ENCODE measurements at places on chromosomes 4 and X.

DNA sequence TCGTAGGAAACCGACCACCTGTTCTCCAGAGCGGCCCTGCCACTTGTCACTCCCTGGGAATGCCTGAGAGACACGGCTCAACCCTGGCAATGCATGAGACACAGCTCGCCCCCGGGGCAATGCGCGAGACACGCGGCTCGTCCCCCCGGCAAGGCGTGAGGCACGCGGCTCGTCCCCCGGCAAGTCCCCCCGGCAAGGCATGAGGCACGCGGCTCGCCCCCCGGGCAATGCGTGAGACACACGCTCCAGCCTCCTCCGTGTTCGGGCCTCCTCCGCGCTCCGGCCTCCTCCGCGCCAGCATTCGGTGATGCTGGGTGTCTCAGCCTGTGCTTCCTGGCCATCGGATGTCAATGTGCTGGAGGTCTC, 27.5 kb upstream of the CPLX1 start:
- DNase-seq = no peak

GRCh38 chr4:26084414-26084813, 170.4 kb downstream of the SMIM20 start:
- no peak for DNase-seq

- DNase-seq = no peak
These were observed 24.3 kb downstream of the ADD1 start for GRCh38 chr4:2867758-2868491.

GRCh38 chr4:120769227-120769626, 153.3 kb downstream of the PRDM5 start:
- no peak for DNase-seq

- no peak for DNase-seq
These were observed 101.2 kb downstream of the ZNF674 start for GRCh38 chrX:46444011-46444410.

- DNase-seq = peak; percentile 31
These were observed 64.0 kb upstream of the FGF13 start for GRCh38 chrX:138775517-138775916.

GRCh38 chr4:128715616-128716015, 93.9 kb upstream of the JADE1 start:
- no peak for DNase-seq

- no peak for DNase-seq
These were observed 69.0 kb upstream of the ATOH1 start for GRCh38 chr4:93759506-93759905.

DNA sequence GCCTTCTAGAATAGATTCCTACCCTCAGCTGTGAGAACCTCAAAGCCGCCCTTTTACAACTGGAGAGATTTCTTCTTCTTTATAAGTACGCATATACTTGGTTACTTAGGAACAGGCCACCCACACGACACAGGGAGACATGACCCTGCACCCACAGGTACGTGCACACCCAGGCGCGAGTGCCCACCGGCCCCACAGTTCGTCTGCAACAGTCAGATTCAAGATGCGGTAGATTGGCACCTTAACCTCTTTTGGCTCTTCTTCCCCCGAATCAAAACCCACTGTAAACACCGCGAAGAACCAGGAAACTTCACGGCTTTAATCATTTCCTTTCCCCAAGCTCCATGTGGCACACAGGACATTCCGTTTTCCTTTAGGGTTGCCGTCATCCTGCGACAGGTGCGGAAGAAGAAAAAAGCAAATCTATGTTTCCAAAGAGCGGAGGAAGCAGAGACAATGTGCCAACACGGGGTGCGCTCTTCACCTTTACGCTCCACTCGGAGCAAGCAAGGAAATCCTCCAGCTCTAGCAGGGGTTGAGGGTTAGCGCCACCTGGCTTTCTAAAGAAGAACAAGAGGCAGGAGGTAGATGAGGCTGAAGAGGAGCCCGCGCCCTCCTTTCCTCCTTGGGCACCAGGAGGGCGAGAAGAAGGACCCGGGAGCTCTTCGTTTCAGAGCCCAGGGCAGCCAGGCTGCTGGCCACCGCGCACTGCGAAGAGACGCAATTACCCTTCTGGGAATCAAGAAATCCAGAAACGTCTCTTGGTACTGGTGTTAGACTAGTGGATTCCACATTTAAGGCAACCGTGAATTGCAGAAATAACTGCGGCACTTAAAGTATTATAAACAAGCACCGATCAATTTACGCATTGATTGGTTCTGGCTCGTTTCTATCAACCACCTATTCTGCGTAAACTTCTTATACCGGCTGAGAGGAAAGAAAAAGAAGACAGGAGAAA, 35.7 kb downstream of the HAND2 start:
- DNase-seq = peak; percentile 84

DNA sequence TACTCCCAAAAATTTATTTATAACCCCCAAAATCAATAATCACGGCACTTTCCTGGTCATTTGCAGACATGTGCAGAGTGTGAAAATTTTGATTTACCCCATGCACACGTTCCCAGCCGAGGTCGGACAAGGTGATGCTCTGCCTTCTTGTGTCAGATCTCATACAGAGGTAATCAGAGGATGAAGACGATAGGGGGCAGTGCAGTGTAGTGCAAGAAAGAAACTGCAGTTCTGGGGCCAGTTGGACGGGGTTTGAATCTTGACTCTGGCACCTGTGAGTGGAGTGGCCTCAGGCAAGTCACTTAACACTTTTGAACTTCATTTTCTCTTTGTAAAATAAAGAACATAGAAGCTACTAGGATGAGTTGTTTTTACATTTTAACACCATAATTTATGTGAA, 88.4 kb downstream of the FRMPD3 start:
- DNase-seq = no peak

DNA sequence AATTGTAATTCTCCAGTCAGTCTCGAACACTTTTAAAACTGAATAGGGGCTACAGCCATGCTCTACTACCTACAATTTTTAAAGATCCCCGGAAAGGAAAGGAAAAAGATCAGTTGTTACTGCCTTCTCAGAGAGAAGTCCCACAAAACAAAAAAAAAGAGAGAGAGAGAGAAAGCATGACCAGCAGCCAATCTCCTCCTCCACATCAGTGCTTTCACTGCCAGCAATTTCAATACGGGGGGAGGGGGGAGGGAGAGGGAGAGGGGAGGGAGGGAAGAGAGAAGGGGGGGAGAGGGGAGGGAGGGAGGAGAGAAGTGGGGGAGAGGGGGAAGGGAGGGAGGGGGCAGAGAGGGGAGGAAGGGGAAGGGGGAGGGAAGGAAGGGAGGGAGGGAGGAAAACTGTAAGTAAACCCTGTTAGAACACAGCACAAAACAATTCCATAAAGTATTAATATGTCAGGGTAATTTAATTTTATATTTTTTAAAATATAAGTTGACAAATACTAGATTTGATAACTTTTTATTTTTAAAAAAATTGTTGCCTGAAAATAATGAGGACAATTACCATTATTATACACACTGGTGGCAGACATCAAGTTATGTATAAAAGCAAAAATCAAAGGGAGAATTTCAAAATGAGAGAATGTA, 108.0 kb downstream of the LRBA start:
- DNase-seq = no peak

GRCh38 chrX:38236901-38237615, 16.4 kb upstream of the SRPX start:
- no peak for DNase-seq

DNA sequence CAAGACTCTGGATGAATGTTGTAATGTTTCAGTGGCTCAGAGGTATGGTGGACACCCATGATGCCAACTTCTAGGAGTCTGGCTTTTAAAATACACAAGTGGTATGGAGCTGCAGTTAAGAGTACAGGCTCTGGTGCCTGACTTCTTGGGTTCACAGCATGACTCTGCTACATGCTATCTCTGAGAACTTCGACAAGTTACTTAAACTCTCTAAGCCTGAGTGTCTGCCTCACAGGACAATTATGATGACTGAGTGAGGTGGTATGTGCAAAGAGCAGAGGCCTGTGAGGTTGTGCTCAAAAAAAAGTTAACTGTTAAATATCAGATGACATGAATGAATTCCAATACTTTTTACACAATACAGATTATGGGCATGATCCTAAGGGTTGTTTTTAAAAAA, 90.9 kb upstream of the SRD5A3 start:
- DNase-seq = no peak

DNA sequence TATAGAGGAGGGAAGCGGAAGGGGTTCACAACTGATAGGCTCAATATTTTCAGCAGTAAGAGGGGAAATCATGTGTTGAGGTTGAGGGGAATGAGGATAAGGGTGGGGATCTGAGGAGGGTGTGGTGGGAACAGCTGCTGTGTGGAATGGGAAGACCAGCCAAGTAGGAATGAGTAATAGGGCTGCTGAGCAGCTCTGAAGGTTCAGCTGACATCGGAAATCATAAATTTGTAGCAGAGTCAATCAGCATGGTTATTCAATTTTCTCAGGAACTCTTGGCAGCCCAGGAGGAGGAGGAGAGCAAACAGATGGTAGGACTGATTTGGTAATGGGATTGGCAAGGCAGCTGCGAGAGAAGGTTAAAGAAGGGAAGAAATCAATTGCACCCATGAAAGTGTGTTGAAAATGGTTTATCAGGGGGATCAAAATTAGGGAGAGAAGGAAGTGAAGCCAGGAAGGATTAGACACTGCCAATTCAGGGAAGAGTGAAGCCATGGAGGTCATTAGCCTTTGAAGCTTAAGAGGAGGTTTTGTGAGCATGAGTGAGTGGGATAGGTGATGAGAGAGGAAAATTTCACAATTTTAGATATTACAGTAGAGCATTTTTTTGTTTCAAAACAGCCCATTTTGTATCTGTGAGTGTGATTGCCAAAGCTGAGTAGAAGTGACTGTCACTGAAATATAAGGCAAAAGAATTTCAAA, 82.6 kb downstream of the PCDH7 start:
- DNase-seq = no peak

DNA sequence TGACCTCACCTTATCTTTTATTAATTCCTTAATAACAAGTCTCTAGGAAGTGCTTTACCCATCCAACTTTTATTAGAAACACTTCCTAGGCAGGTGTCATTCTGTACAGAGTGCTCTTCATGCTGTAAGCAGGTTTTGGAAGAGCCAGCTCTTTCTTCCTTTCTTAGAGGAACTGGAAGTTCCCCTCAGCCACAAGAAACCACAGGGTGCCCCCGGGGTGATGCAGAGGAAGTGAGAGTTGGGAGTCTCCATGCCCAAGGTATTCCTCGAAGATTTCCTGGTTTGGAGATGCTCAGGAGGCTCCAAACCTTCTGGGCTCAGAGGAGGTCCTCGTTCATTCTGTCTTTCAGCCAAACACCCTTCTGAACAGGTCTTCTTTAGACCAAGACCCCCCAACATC, 83.8 kb downstream of the EGF start:
- DNase-seq = no peak

- DNase-seq = no peak
These were observed 8.2 kb upstream of the EXOSC9 start for GRCh38 chr4:121792966-121793365.

GRCh38 chr4:26199596-26199995, 121.2 kb upstream of the RBPJ start:
- DNase-seq = no peak

GRCh38 chr4:56995525-56995924, 16.8 kb downstream of the POLR2B start:
- no peak for DNase-seq

GRCh38 chr4:15361529-15361928, 66.3 kb upstream of the C1QTNF7 start:
- DNase-seq = no peak

- no peak for DNase-seq
These were observed 43.6 kb downstream of the UGT2A3 start for GRCh38 chr4:68907788-68908700.

GRCh38 chr4:74886484-74886883, 46.4 kb upstream of the PARM1 start:
- DNase-seq = no peak

DNA sequence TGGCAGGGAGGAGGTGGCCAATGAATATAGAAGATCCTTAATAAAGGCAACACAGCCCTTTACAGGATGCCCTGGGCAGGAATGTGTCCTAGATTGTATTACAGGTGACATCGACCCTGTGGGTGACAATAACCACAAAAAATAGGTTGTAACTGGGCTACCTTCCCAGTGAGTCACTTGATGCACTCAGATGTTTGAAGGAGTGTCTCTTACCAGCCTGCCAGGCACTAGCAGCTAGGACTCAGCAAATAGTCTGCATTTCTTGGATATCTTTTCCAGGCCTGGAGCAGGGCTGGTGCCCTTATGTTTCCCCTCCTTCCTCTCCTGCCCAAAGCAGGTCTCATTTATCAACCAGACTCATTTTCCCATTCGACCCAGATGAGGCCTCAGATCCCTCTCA, 50.9 kb upstream of the TMEM164 start:
- no peak for DNase-seq

DNA sequence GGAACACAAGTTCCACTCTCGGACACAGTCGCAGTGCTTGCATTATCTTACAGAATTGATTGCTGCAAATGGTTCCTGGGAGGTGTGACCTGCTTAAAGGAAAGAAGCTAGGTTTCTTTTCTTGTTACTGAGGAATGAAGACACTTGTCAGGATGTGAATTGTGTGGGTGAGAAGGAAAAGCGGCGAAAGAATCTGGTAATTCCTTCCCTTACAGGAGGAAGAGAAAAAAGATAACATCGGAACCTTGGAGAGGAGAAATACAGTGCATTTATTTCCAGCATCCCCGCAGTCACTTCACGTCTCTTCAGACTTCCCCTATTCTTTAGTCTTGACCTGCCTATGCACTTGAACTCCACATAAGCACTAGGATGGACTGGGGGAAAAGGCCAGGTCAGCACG, 389 bp upstream of the CCSER1 start:
- DNase-seq = no peak

DNA sequence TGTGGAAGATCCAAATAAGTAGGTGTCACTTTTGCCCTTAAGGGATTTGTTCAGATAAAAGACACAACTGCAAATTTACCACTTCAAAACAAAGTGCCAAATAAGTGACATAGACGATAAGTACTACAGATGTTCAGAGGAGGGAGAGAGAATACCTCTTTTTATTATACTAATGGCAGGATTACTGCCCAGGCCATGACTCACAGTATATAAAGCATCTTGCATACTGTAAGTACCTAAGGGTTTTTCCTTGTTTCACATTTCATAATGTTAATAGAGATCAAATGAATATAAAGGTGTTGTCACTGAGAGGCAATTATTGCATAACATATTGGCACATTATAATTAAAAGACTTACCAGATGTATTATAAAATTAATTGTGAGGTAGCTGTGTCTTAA, 46.4 kb downstream of the PTPN13 start:
- no peak for DNase-seq

GRCh38 chr4:11596989-11597388, 168.3 kb upstream of the HS3ST1 start:
- DNase-seq = no peak

All from GM13977 (cell line).